ENCODE measurements at places on chromosomes 2 and 18.

- no peak for DNase-seq
These were observed 653.0 kb upstream of the SLC39A10 start for GRCh38 chr2:195003881-195004471.

GRCh38 chr2:145086910-145087309, 567.0 kb upstream of the ZEB2 start:
- no peak for DNase-seq

GRCh38 chr2:187509667-187510417, 44.4 kb downstream of the TFPI start:
- no peak for DNase-seq

- no peak for DNase-seq
These were observed 82.2 kb upstream of the LTBP1 start for GRCh38 chr2:32864334-32865111.

Measured in iPS DF 6.9 (cell line).